ENCODE measurements at places on chromosomes 12 and 14.

DNA sequence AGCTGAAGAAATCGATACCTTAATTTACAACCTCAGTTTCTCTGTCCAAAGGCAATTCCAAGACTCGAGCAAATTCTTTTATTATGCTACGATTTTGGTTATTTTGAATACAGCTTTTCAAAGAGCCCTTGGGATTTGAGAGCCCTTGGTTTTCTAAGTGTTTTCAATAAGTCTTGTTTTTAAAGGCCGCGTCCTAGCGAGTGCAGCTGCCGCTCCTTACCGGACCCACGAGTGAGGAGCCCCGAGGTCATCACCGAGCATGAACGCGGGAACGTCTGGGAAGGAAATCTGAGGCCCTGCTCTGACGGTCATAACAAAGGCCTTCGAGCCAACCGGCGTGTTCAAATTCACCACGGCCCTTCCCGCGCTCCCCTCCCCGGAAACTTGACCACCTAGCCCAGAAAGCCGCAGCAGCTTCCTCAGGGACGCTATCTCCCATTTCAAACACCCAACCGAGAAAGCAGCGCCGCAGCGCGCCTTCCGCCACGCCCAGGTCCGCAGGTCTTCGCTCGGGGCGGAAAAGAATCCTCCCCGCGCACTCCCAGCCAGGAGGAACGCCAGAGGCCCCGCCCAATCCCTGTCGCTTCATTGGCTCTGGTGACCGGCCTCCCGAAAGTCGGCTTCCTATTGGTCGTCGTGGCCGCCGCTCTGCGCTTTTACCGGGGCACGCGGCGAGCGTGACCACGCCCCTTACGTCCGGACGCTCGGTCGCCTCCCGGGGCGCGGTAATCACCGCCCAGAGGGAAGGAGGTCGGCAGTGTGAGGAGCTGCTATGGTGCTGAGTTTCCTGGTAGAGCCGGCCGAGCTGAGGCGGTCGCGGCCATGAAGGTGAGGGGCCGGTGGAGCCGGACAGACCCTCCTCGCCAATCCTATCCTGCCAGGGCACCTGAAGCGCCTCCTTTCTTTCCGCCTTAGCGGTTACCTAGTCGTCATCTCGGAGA is at the start of gene RNF34:
Gene RNF34, plus strand, starts transcription at position 728 of the 941 bp plus-strand sequence. Its CDS starts 95 bp downstream, at position 823.
- DNase-seq, result peak; percentile 100

DNA sequence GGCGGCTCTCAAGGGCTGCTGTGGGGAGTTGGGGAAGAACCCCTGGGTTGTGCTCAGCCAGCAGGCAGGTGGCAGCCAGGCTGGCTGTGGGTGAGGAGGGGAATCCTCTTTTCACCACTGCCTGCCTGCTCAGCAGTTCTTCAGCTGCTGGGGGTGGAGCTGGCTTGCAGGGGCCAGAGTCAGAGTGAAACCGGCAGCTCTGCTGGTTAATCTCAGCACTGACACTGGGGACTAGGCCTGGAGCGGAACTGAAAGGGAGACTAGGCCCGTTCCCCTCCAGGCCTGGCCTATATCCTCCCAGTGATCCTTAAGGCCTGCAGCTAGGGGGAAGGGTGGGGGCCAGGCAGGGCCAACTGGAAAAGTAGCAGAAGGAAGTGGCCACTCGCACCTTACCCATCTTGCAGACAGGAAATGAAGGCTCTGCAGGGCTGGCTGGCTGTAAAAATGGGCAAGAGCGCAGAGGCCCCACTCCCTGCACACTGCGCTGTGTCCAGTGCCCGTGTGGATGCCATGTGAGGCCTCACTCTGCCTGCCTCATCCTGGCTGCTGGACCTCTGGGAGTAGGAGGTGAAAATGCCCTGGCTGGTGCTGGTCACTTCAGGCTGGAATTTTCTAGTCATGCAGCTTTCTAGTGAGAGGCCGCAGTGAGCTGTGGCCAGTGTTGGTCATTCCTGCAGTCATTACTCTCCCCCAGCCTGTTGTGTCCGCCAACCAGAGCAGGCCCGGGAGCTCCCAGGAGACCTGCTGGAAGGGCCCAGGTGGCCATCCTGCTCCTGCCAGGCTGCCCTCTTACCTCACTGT is 39.4 kb downstream of the SH2B3 start:
- peak; percentile 87 for DNase-seq

- peak; percentile 48 for DNase-seq
These were observed 52.5 kb upstream of the RIN3 start for GRCh38 chr14:92460916-92461579.

GRCh38 chr14:24052656-24053547 is 1.1 kb downstream of the CARMIL3 start:
- DNase-seq, result no peak

- peak; percentile 62 for DNase-seq
These were observed 4.9 kb upstream of the CMA1 start for GRCh38 chr14:24513009-24513408.

Data from islet precursor cell (in vitro differentiated cells).